Esophagus muscularis mucosa (tissue), 4 donors: ENCODE measurements at places on chromosomes 2 and 18. TPM values are rescaled to one million over a fixed set of nuclear protein-coding genes. Genes with fewer than 3 reads are reported as not detected.

GRCh38 chr18:986051-986450, 81.4 kb downstream of the ADCYAP1 start:
- DNase-seq = no peak

- no peak for DNase-seq
These were observed 428.3 kb downstream of the MBD2 start for GRCh38 chr18:53796040-53796729.

DNA sequence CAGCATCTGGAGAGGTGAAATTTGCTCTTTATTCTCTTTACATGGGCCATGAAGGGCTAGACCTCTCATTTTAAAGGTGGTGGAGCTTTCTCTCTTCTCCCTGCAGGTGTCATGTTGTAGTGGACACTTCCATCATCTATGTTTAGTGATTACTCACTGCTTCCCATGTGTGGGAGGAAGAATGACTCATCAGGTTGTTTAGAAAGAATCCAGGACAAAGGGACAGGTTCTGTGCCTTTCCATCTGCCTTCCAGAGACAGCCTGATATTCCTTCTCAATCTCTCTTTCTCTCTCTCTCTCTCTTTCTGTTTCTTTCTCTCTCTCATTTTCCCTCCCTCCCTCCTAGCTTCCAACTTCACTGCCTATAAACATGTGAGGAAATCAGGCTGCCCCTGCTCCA, 38.7 kb downstream of the SCG2 start:
- DNase-seq = no peak

DNA sequence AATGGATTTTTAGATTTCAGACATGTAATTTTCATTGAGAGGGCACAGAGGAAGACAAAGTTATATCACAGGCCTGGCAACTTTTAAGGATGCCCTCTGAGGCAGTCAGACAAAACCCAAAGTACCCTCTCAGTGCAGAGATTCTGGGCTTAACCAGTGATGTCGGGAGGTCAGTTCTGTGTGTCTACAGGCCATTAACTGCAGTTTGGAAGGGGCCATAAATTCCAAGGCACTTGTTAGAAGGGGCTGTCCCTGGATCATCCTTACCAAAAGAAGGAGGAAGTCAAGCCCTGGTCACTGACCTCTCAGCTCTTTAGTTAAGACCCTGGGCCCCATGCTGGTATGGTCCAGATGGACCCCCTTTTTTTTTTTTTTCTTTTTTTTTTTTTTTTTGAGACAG, 60.7 kb downstream of the LRRFIP1 start:
- no peak for DNase-seq

The SLC4A5 gene
- 0.50 TPM for total RNA-seq

DNA sequence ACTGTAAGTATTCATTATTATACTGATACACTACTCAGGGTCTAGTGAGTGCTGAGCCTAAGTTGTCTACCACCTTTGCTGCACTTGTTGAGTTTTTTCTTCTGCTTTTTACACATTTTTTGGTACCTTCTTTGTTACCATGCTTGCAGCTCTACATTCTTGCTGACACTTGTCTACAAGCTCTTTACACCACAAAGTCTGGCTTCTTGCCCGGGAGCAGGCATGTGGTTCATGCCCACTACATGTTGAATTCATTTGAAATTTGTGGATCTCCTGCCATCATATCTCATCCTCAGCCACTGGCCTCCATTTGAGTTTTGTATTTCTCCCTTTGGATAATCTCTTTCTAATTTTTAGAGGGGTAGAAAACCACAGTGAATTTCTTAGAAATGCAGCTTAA, 29.9 kb downstream of the IL18R1 start:
- peak; percentile 50 for DNase-seq

- DNase-seq = no peak
These were observed 22.4 kb downstream of the HRH4 start for GRCh38 chr18:24482821-24483220.

DNA sequence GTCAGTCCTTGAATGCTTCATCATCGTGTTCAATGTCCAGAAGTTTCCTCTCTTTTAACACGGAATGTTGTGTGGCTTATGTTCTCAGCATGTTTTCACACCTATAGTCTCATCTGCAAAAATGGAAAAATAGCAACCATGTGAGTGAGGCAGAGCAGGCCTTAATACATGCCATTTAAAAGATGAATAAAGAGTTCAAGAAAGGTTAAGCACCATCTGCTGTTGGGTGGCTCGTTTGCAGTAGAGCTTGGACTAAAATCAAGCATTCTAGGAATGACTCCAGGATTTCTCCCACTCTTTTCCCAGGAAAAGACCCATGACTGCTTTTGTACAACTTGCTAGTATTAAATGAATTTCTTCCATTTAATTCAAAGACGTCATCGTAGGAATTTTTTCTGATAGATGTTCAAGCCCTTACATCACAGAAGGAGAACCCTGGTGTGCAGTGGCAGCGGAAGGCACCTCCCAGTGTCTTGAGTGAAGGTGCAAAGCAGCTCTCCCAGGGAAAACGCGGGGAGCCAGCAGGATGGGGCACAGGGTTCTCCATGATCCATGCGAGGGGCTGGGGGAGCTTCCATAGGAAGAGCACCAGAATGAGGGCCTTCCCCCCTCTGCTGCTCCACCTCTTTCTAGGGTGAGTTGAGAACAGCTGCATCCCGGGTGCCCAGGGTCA, 9.6 kb downstream of the DCDC2C start:
- peak; percentile 84 for DNase-seq

- DNase-seq = no peak
These were observed 344.3 kb upstream of the KYNU start for GRCh38 chr2:142533177-142533576.

GRCh38 chr2:128631698-128632500, 313.2 kb upstream of the HS6ST1 start:
- peak; percentile 89 for DNase-seq

The MAT2A gene
- total RNA-seq = 262 TPM

GRCh38 chr2:241981076-241981700, 111.7 kb downstream of the RTP5 start:
- DNase-seq = no peak

DNA sequence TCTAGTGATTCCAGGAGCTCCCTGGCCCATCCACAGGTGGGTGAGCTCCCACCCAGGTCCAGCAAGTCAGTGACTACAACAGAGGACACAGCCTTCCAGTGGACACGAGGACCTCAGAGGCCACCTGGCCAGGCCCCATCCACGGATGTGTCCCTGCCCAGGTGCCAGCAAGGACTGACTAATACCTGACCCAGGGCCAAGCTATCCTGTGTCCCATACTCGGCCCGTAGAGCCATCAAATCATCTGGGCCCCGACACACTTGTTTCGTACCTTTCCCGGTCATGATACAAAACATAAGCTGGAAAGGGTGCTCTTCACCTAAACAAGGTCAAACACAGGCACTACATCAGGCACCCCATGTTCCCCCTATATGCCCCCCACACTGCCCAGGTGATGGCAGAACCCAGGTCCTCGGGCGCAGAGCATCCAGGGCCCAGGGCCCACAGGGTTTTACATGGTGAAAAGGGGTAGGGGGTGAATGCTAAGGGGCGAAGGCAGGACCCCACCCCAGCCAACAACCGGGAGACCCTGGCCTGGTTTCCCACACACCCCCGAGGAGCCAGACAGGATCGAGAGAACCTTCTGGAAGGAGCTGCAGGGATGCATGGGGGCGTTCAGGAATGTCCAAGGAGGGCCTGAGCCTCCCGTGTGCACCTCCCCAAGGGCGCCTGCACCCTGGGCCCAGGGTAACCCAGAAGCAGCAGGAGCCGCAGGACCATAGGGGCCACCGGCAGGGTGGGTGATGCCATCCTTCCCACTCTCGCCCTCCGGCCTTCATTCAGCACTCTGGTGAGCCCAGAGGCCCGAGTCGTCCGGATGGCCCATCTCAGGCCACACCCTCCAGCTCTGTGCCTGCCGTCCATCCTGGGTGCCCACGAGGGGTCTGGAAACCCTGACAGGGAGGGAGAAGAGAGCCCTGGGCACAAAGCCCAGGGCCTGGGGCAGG, 94.3 kb downstream of the HDAC4 start:
- no peak for DNase-seq

The DLGAP1 gene
- total RNA-seq = 1.3 TPM

- no peak for DNase-seq
These were observed 3.5 kb upstream of the THUMPD2 start for GRCh38 chr2:39782591-39782990.

The NTSR2 gene
- not detected for total RNA-seq

DNA sequence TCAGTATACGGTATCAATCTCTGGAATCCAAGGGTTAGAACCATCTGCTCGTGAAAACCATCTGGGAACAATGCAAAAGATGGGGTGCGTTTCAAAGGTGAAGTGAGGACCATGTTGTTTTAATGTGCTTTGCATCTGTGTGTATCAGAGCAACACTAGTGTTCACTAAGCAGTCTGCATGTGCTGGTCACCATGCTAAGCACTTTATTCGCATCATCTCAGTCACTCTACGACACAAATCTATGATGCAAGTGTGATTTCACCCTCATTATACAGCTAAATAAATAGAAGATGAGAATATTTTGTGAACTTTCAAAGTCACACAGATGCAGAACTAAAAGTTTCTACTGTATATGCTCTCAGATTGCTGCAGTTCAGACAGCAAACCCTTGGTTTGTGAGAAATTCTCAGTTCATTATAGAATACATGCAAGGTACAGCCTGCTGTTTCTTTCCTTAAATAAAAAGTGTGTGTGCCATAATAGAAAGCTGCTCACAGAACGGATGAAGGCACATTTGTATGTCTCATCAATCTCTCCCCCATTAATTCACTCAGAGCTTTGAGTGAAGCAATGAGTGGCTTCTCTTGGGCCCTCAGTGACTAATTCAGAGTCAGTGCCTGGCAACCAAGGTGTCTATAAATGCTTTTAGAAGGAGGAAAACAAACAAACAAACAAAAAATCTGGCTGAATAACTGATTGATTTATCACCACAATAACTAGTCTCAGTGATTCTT, 652.8 kb upstream of the SOX11 start:
- no peak for DNase-seq

GRCh38 chr2:189657867-189658266, 3.4 kb upstream of the ASNSD1 start:
- DNase-seq = no peak

The SLC9A4 gene
- total RNA-seq = not detected

DNA sequence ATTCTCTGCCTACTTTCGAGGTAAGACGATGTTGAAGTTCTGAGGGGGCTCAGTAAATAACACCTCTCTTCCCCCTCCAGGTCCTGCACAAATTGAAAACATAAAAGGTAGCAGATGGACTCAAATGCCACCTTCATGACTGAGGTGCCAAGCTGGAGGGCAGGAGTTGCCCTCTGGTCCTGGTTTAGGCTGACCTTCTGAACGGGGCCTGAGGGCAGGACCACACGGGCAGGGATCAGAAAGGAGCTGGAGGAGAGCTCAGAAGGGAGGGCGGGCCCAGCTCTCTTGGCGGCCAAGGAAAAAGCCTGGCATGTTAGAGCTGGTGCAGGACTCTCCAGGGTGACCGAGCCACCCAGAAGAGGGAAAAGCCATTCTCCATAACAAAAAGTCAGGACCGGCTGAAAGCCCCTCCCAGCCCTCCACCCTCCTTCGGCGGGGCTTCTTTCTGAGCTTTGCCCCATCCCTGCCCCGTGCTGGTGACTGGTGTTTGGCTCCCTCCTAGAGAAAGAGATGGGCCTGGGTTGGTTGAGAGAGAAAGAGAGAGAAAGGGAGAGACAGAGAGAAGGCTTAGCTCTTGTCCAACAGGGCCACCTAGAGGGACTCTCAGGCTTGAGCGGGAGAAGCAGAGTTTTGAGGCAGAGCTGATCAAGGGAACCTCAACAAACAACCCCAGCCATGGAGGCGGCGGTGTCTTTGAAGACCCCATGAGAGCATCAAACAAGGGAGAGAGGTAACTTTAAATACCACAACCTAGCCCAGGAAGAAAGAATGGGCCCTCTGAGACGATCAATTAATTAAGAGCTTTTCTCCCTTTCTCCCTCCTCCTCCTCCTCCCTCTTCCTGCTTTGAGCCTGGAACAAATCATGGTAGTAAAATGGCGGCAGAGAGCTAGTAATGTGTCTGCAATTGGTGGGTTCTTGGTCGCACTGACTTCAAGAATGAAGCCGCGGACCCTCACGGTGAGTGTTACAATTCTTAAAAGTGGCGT, 50.8 kb downstream of the WIPF1 start:
- no peak for DNase-seq

The CXCR4 gene
- total RNA-seq = 11.8 TPM

DNA sequence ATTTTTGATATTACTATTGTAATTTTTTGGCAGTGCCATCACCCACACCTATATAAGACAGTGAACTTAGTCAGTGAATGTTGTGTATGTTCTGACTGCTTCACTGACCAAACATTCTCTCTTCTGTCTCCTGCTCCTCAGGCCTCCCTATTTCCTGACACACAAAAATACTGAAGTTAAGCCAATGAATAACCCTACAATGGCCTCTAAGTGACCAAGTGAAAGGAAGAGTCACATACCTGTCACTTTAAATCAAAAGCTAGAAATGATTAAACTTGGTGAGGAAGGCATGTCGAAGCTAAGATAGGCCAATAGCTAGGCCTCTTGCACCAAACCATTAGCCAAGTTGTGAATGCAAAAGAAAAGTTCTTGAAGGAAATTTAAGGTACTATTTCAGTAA, 151.9 kb downstream of the RND3 start:
- DNase-seq = no peak

DNA sequence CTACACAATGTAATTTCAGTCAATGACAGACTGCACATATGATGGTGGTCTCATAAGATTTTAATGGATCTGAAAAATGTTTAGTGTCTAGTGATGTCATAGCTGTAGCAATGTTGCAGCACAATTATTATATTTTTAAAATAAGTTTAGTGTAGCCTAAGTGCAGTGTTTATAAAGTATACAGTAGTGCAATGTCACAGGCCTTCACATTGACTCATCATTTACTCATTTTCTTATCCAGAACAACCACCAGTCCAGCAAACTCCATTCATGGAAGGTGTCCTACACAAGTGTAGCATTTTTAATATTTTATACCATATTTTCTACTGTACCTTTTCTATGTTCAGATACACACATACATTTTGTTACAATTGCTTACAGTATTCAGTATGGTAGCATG, 663.1 kb downstream of the ERBB4 start:
- no peak for DNase-seq

The GPR45 gene
- not detected for total RNA-seq

DNA sequence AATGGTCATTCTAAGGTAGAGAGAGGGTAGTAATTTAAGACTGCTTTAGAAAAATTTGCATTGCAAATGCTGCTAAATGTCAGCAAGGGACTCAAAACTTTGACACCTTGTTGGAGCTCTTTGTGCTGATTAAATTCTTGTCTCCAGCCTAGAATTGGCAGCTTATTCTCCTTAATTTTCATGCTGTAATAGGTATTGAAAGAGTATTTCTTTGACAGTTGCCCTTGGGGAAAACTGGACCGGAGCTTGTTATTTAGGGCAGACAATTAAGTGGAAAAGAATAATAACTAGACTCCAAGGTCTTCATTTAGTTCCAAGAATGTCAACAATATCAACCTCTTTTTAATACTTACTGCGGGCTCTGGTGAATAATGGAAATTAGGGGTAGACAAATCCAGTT, 264.0 kb downstream of the TPGS2 start:
- no peak for DNase-seq
